ENCODE measurements at places on chromosomes 6 and 20.
A peak's percentile ranks its signal among the peaks of the same experiment; 100 is the strongest.

DNA sequence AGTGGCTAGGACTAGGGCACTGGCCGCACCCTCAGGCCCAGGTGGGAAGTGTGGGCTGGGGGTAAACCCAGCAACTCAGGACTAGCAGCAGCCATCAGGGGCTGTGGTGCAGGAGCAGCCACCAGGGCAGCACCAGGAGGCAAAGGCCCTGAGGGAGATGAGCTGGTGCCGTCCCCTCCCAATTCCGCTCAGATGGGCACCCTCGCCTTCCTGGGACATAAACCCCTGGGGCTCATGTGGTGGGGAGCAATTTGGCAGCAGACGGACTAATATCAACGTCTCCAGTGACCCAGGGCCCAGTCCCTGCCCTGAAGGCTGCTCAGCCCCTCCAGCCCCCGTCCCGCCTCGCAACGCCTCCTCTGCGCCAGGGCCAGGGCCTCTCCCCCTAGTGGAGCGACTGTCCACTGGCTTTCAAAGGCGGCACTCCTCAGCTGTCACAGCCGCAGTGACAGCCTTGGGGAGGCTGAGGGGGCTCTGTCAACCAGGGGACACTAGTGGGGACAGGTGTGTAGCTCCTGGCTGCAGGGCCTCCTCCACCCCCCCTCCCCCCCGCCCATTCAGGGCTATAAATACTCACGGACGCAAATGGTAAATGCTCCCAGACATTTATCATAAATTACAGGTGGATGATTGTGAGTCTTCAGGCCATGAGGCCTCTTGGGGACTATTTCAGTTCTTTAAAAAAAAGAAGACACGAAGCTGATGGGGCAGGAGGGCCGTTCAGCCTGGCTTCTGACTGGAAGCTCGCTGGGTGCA, 349.9 kb downstream of the ZFAND3 start:
- no peak for DNase-seq

DNA sequence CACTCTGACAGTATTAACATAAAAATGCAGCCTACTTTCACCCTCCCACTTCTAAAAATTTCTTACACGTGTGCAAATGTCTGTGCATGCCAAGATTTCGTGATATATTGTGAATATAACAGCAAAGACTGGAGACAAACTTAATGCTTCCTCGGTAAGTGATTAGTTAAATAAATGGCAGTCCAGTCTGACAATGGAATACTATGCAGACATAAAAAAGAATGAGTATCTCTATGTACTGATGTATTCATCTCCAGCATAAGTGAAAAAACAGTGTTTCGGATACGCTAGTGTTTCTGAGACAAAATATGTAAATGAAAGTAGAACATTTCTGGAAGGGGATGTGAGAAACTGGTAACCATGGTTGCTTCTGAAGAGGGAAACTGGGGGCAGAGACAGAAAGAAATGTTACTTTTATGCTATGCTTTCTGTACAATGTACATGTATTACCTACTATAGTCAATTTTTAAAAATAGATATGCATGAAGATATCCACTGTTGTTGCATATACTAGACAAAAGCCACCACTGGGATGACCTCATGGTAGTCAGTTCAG, 7.0 kb downstream of the SLC22A23 start:
- no peak for DNase-seq

- no peak for DNase-seq
These were observed 108.2 kb downstream of the UST start for GRCh38 chr6:148854992-148855391.

DNA sequence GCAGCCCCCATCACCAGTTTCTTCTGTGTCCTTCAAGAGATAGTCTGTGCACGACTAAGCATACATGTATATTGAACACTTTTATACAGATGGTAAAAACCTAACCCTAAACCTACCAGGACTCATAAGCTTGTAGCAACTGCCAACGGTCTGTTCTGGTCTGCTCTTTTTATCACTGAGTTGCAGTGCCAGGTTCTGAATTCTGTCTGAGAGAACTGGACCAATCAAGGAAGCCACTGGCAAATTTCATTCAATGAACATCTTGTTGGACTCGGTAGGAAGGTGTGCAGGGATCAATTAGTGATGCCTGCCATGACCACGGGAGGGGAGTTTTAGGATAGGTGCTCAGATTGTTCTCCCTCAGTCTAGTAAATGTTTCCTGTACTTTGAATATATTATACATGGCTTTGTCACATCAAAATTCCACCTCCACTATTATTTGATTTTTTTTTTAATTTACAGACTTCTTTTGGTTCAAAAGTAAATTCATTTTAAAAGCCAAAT, 146.8 kb downstream of the EYA2 start:
- no peak for DNase-seq

DNA sequence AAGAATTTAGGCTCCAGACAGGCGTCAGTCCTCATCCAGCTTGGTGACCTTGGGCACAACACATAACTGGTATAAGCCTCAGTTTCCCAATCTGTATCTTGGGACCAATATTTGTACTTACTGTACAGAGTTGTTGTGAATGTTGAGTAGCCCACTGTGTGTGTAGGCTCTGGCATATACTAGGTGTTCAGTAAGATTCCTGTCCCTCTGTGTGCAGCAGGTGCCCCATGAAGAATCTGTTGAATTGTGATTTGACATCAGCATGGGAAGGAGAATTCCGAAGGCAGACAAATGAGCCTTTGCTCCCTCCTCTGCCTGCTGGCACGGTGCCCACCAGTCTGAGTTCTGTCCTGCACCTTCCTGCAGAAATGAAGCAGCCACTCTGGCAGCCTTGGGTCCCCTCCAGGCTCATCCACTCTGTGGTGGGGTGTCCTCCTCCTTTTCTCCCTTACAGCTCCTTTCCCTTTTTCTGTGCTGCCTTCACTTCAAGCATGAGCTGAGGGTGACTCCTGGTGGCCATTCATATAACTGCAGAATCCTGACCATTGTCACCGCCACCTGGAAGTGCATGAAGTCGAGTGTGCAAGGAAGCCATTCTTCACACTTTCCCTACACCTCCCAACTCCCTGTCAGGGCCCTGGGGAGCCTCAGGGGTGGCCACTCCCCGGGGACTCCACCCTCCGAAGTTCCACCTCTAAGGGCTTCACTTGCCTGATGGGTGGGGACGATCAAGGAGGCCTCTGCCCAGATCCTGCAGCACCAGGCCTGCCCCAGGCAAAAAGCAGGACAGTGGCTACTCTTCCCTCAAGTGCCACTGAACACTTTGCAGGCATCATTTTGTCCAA, 48.2 kb downstream of the MRPL14 start:
- DNase-seq: peak; percentile 84

- no peak for DNase-seq
These were observed 44.3 kb upstream of the BCLAF1 start for GRCh38 chr6:136333824-136334464.

DNA sequence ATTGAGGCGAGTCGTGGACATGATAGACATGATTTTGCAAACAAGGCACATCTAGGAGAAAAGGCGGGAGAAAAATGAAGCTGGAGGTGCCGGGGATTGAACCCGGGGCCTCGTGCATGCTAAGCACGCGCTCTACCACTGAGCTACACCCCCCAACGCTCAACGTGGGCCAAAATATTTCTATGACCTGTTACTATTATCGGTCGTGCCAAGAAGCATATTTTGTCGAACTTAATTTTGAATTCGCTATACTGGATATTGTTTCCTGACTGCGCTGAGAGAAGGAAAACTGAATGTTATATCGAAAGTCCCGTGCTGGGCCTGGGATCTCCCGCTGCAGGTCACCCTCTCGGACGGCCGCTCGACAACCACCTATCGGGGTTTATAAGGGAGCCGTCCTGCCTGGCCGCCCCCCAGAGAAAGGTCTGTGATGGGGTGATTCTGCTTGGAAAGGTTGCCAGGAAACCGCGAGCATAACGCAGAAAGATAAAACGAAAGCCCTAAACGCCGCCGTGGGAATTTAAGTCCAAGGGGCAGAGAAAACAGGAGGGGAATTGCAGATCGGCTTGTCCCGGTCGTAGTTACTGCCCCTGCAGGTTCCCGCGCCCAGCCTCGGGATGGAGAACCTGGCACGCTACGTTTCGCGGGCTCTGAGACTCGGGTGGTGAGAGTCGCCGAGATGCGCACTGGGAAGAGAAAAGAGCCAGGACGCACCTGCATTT, 60.0 kb downstream of the TRIM27 start:
- peak; percentile 69 for DNase-seq

- DNase-seq: peak; percentile 92
These were observed at the start of gene ACTL10 for GRCh38 chr20:33666293-33667244. Gene ACTL10, plus strand, starts transcription at chr20:33666943. Its CDS starts 555 bp downstream, at chr20:33667498.

DNA sequence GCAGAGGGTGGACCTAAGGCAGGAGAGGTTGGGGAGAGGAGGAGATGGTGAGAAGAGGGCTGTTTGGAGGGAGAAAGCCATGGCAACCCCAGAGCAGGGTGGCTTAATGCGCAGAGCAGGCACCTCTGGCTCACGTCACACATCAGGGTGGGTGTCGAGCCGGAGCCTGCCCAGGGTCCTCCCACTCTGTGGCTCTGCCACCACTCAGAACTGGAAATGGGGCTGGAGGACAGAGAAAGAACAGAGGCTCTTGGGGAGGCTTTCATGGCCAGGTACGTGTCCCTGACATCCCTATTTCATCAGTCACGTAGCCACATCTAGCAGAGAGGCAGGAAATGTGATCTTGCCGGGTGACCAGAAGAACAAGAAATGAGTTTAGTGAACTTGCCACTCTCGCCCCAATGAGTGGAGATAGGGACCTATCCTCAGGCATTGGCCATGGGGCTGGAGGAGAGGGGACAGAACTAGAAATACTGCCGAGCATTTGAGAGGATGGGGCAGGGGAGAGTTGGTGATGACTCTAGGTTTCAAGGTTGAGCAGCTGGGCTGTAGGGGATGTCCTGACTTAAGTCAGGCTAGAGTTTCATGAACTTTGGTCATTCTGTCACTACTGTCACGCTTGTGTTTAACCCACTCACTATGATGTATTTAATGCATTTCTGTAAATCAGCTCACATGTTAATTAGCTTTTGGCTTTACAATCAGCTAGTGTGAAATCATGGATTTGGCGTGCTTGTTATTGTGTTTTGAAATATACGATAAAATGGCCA, 52.7 kb downstream of the CDH26 start:
- DNase-seq: no peak

- DNase-seq: peak; percentile 95
These were observed at the start of the genes HSPA1A and HSPA1L for GRCh38 chr6:31815025-31815838. Gene HSPA1A, plus strand, starts transcription at chr6:31815543. Its CDS starts 214 bp downstream, at chr6:31815757. Gene HSPA1L, minus strand, starts transcription at chr6:31815283. Its CDS starts 3,311 bp downstream, at chr6:31811972.

DNA sequence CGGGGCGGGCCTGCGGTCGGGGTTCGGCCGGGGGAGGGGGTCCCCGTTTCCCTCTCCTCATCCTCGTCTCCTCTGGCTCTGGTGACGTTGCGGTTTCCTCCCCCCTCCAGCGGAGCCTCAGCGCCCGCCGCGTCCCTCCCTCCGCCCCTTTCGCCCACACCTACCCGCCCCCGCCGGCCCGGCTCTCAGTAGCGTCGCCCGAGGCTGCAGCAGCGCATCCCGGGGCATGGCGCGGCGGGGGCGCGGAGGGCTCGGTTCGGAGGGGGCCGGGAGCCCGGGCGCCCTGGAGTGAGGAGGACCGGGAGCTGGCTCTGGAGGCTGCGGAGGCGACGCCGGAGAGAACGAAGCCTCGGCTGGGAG, at the start of gene DSE:
Gene DSE, plus strand, starts transcription at position 188 of the 360 bp plus-strand sequence. CDS start 28,304 bp downstream, outside the sequence.
- peak; percentile 62 for DNase-seq

GRCh38 chr6:32868257-32868788, 14.3 kb downstream of the PSMB9 start:
- peak; percentile 63 for DNase-seq

DNA sequence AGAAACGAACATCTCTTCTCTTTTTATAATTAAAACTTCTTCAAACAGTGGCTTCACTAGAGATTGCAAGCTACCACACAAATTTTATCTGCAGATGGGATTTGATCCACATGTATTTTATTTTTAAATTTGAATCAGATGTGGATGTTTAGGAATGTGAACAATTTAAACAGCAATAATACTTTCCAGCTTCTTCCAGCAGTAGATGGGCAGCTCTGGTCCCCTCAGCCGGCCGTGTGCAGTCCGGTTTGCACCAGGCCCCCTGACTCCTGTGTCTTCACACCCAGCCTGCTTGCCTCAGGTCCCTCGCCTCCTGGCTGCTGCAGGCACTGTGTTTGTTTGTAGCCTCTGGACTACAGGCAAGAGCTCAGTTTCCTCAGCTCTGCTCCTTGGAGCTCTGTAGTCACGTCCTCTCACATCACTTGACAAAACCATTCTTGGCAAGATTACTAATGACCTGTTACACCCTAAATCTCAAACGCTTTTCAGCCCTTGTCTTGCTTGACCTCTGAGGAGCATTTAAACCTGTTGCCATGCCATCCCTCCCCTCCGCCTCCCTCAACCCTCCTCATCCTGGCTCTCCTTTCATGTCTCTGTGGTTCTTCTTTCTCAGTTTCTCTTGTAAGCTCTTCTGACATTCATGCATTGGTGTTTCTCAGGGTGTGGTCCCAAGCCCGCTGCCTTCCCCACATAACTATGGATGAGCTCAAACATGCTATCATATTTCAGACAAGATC, 13.2 kb upstream of the ZBTB24 start:
- no peak for DNase-seq

DNA sequence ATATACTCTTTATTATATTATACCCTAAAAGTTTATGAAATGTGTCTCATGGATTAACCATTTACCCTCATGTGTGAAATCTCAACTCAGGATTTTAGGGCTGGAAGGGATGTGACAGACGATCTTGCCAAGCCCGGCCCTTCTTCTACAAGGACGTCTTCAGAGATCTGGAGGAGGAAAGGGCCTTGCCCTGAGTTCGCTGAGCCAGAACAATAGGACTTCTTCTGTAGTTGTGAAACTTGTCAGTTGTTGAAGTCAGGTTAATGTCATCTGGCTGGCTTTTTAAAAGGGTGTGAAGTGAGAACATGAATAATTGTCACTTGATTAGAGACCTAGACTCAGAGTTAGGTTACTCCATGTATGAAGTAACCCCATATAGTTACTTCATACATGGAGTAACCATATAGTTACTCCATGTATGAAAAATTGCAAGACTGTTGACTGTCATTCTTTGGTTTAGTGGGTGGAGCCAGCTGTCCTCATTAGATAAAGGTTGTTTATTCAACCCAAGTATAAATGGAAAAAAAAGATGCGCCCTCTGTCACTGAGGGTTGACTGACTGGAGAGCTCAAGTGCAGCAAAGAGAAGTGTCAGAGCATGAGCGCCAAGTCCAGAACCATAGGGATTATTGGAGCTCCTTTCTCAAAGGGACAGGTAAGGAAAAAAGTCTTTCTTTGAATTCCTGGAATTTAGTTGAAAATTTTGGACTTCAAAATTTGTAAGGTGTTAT, at the start of gene ARG1:
Gene ARG1, plus strand, starts transcription at position 541 of the 730 bp plus-strand sequence. Its CDS starts 57 bp downstream, at position 598.
- no peak for DNase-seq

DNA sequence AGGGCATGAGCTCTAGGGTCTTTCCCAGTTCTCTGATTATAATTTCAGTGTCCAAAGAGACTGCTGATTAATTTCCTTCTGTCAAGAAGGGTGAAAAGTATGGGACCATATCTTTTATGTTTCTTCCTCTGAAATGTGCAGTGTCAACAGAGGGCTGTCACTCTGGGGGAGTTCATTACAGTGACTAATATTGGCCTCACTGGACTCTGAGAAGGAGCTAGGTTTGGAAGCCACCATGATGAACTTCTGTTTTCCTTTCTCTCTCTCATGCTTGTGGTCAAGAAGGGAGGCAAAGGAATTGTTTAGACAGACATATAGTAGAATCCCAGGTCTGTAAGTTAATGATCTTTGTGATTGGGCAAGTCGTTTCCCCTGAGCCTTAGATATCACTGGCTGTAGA, 41.8 kb upstream of the BMP6 start:
- DNase-seq: no peak

- no peak for DNase-seq
These were observed 7.8 kb upstream of the CDH4 start for GRCh38 chr20:61244213-61244612.

- no peak for DNase-seq
These were observed 17.3 kb downstream of the RAMACL start for GRCh38 chr6:166569206-166569605.

GRCh38 chr6:34412016-34412415, 13.9 kb downstream of the RPS10 start:
- DNase-seq: peak; percentile 70

GRCh38 chr6:93407186-93407585, 12.2 kb downstream of the EPHA7 start:
- DNase-seq: no peak

Measured in dorsolateral prefrontal cortex (tissue), 122 donors.